ENCODE measurements at places on chromosomes 12 and 14.

- no peak for DNase-seq
Measured at GRCh38 chr14:77111021-77111420, 13.0 kb downstream of the CIPC start.

GRCh38 chr12:52278575-52279421, 4.4 kb downstream of the KRT86 start:
- peak; percentile 40 for DNase-seq

GRCh38 chr12:122403831-122404230, 18.6 kb downstream of the CLIP1 start:
- DNase-seq: no peak

GRCh38 chr14:99590746-99591555, 13.1 kb downstream of the CCDC85C start:
- no peak for DNase-seq

DNA sequence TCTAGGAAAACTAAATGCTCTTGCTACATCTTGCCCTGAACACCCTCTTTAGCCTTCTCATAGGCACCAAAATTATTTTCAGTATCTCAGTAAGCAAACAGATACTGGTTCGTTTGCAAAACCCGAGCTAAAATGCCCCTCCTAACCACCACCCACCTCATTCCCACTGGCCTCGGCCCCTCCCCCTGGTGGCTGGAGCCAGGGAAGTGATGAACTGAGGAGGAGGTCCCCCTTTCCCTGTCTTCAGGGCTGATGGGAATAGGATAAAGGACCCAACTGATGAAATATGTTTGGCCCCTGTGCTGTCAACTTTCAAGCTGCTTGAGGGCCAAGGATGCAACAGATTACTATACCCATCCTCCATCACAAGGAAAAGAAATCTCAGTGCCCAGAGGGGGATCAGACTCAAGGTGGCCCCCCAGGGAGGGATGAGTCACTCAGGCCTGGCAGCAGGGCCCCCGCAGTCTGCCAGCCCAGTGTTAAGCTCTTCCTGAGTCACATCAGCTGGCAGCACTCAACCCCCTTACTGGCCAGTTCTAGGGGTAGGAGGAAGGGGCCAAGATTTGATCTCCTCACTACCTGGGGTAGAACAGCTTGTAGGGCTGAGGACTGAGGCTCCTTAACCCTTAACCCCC, 1.7 kb downstream of the ANKRD52 start:
- DNase-seq: no peak

GRCh38 chr14:95052016-95052585, 105.2 kb downstream of the DICER1 start:
- DNase-seq: no peak

GRCh38 chr12:19382111-19382526, 57.2 kb upstream of the AEBP2 start:
- DNase-seq: no peak

DNA sequence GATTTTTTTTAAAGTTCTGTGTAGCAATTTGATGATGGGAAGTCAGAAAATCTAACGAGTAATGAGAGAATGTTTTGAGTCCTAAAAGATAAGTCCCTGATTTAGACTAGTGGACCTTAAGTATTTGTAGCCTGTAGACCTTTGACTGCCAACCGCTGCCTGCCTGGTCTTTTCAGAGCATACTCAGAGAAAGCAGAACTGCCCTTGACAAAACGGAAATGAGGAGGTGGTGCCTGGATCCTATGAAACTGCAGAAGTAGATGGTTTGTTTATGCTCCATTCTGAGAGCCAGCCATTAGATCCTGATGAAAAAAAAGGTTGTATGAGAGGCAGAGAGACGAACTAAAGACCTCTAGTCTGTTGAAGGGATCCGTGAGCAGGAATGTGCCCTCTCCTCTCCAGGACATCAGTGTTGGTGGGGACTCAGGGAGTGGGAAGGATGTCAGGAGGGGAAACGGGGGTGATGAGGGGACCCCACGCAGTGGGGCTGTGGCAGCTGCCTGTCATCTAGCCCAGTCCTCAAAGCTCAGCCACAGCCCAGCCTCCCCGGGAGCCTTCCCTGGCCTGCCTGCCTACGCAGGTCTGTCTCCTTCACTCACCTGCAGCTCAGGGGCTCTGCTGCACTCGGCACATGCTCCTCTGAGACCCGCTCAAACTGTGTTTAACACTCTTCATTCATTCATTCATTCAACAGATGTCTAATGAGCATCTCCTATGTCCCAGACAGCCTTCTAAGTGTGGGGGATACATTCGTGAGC, 447.5 kb downstream of the AACS start:
- no peak for DNase-seq

DNA sequence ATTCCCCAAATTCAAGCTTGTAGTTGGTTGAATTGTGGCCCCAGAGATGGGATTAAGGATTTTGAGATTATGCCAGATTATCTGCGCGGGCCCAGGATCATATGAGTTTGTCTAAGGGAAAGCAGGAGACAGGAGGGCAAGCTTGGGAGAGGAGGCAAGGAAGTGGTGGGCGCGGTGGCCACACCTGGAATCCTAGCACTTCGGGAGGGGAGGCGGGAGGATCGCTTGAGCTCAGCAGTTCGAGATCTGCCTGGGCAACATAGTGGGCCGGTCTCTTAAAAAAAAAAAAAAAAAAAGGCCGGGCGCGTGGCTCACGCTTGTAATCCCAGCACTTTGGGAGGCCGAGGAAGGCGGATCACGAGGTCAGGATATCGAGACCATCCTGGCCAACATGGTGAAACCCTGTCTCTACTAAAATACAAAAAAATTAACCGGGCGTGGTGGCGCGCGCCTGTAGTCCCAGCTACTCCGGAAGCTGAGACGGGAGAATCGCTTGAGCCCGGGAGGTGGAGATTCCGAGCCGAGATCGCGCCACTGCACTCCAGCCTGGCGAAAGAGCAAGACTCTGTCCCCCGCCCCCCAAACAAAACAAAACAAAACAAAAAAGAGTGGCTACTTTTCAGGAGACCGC, 881 bp upstream of the PUS1 start:
- DNase-seq: no peak

- no peak for DNase-seq
Measured at GRCh38 chr14:105316968-105317510, 2.5 kb downstream of the PACS2 start.

- DNase-seq: no peak
Measured at GRCh38 chr14:61451491-61451890, 130.1 kb downstream of the PRKCH start.

- no peak for DNase-seq
Measured at GRCh38 chr12:32895688-32896431, 717 bp downstream of the PKP2 start.

GRCh38 chr14:47208434-47208833, 467.0 kb downstream of the MDGA2 start:
- no peak for DNase-seq

GRCh38 chr12:23795494-23795893, 154.0 kb downstream of the SOX5 start:
- DNase-seq: no peak

GRCh38 chr12:109523071-109523470, 45.6 kb downstream of the UBE3B start:
- no peak for DNase-seq

GRCh38 chr14:95263527-95264231, 56.0 kb downstream of the CLMN start:
- DNase-seq: no peak

- DNase-seq: no peak
Measured at GRCh38 chr12:117583677-117584225, 222.3 kb upstream of the NOS1 start.

DNA sequence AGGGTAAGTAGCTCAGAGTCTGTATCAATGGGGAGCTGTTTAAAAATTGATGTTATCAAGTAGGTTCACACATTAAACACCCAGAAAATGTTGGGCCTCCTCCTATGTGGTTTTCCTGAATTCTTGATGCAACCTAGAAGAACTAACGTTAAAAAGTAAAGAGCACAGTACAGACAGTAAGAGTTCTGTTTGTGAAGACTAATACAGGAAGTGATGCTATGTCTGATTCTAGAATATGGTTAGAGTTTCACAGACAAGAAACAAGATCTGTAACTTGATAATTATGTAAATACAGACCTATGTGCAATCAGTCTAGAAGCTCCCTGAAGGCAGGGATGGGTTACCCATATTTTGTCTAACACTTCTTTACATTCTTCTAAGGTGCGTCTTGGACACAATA, 214.9 kb upstream of the BTG1 start:
- no peak for DNase-seq

- no peak for DNase-seq
Measured at GRCh38 chr12:66500091-66500490, 178.8 kb downstream of the GRIP1 start.

DNA sequence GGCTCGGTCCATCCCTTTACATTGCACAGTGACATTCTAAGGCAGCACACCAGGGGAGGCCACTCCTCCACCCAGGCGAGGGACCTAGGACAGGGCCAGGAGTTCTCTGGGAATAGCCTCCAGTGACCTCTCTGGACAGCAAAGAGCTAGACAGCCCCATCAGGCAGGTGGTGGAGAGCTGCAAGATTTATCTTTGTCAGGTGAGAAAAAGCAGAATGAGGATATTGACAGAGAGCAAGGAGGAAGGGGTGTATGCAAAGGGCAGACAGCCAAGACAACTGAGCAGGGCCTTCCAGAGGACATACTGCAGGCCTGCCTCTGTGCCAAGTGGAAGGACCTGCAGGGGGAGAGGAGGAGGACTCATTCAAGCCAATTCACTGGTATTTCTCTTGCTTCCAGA, 112.4 kb upstream of the MAX start:
- no peak for DNase-seq

- no peak for DNase-seq
Measured at GRCh38 chr12:124786061-124786964, 77.4 kb downstream of the SCARB1 start.

DNA sequence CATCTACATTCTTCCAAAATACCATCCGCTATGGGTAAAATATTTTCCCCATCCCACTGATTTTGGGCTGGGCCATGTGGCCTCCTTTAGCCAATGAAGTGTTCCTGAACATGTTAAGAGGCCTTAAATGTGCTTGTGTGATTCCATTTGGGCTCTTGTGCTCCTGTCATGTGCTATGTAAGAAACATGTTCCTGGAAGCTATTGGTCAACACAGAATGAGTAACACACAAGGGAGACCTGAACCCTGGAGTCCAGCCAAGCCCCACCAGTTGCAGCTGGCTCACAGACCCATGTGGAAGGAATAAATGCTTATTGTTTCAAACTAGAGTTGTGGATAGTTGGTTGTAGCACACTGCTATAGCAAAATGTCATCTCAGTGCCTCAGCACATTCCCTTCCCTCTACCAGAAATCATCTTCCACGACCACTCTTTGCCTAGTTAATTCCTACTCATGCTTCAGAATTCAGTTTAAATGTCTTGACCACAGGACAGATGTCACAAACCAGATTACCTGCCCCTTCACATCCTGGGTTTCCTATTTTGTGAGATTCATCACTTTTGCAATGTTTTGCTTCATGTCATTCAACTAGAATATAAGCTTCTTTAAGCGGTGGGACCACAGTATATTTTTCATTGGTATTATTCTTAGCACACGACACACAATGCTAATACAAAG, 217.3 kb upstream of the EEA1 start:
- no peak for DNase-seq

GRCh38 chr12:88896958-88897357, 316.7 kb upstream of the KITLG start:
- no peak for DNase-seq

- no peak for DNase-seq
Measured at GRCh38 chr12:121649819-121650353, 19.6 kb downstream of the MORN3 start.
